ENCODE measurements at places on chromosomes 7 and 10.

- no peak for DNase-seq
These were observed 83.3 kb downstream of the ITGA8 start for GRCh38 chr10:15636446-15636845.

- no peak for DNase-seq
These were observed 163.1 kb downstream of the PRKCQ start for GRCh38 chr10:6416892-6417512.

- DNase-seq: no peak
These were observed 199.4 kb downstream of the CYP26A1 start for GRCh38 chr10:93272884-93273675.

DNA sequence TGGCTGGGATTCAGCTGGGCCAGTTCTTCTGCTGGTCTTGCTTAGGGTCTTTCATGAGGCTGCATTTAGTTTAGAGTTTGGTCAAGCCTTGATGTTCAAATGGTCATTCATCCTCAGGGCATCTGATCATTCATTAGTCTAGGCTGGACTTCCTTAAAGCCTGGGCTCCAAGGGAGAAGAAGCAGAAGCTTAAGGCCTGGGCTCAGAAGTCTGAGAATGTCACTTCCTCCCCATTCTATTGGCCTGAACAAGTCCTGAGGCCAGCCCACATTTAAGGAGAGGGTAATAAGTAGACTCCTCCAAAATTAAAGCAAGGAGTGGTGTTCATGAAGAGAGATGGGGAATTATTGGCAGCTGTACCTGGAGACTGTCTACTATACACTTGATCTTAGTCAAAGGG is 193.2 kb upstream of the HABP2 start:
- no peak for DNase-seq

DNA sequence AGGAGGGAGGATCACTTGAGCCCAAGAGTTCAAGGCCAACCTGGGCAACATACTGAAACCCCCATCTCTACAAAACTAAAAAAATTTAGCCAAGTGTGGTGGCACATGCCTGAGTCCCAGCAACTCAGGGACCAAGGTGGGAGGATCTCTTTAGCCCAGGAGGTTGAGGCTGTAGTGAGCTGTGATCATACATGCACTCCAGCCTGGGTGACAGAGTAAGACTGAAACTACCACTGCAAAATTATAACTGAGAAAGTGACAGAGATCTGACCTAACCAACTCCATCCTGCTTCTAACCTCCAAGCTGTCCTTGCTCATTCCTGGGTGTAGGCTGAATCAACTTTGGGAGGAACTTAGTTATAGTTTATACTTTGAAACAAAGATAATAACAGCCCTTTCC is 59.4 kb downstream of the HTR7 start:
- DNase-seq: no peak

GRCh38 chr10:26438534-26439341 is 597 bp downstream of the APBB1IP start:
- peak; percentile 54 for DNase-seq

GRCh38 chr10:85995791-85996190 is 370.8 kb downstream of the GRID1 start:
- DNase-seq: no peak

DNA sequence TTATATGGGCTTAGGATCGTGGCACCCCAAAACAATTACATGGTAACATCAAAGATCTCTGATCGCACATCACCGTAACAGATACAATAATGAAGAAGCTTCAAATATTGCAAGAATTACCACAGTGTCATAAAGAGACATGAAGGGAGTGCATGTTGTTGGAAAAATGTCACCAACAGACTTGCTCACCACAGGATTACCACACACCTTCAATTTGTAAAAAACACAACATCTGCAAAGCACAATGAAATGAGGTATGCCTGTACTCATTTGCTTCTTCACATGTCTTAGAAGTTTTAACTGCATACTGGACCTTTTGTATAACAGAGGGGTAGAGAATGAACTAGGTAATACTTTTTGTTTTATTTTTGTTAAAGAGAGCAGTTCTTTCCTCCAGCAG is 96.6 kb downstream of the TPST1 start:
- DNase-seq: no peak

GRCh38 chr10:69512901-69513300 is 60.3 kb downstream of the NEUROG3 start:
- DNase-seq: no peak

GRCh38 chr7:1290026-1290678 is 57.5 kb downstream of the UNCX start:
- DNase-seq: no peak

DNA sequence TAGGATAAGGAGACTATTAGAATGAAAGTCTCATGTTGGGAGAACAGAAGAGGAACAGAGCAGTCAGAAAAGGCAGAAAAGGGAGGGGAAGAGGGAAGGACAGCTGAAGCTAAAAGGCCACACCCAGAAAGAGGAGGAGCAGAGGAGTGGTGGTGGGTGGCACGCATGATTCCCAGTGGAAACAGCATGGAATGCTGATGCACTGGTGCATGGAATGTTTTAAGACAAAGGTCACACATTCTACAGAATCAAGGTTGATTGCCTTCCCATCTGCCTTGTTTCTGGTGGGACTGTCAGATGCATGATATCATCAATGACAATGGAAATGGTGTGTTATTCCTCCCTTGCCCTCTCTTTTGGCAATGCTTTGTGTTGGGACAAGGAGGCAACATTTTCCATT is 285.4 kb upstream of the MKI67 start:
- DNase-seq: no peak

DNA sequence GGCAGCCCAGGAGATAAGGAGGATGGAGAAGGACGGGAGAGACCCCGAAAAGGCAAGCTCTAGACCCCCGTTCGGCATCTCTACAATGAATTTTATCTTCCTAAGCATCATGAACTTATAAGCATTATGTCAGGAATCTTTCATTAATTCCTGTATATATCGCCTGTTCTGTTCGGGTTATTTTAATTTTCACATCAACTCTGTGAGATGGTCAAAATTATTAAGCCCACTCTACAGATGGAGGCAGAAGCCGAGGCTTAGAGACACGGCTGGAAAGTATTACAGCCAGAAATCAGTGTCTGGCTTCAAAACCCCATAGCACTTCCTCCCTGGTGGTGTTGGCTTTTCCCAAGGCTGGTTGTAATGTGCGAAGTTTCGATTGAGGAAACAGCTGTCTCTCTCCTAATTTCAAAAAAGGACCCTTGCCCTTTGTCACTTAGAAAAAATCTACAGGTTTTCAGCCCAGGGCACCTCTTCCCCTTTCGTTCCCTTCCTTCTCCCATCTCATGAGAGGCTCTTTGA is 1.5 kb upstream of the GRM8 start:
- no peak for DNase-seq

GRCh38 chr10:48931188-48931587 is 8.5 kb downstream of the LRRC18 start:
- no peak for DNase-seq

GRCh38 chr7:121355574-121355973 is 26.8 kb downstream of the WNT16 start:
- no peak for DNase-seq

- DNase-seq: no peak
These were observed 20.3 kb upstream of the PCBD1 start for GRCh38 chr10:70908406-70909296.

DNA sequence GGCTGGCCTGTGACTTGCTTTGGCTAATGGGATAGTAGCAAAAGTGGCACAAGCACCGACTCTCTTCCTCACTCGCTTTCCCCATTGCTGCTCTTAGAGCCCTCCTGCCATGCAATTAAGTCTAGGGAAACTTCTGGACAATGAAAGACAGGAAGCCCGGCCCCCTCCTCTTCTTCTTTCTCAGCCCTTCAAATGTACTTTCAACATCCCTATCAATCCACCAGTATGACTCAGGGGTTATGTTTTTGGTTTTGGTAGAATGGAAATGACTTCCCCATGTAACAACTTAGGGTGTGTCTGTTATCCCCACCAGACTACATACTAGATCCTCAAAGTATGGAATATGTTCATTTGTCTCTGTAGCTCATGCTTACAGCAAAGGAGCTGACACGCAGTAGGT is 139.0 kb upstream of the GDF10 start:
- no peak for DNase-seq

DNA sequence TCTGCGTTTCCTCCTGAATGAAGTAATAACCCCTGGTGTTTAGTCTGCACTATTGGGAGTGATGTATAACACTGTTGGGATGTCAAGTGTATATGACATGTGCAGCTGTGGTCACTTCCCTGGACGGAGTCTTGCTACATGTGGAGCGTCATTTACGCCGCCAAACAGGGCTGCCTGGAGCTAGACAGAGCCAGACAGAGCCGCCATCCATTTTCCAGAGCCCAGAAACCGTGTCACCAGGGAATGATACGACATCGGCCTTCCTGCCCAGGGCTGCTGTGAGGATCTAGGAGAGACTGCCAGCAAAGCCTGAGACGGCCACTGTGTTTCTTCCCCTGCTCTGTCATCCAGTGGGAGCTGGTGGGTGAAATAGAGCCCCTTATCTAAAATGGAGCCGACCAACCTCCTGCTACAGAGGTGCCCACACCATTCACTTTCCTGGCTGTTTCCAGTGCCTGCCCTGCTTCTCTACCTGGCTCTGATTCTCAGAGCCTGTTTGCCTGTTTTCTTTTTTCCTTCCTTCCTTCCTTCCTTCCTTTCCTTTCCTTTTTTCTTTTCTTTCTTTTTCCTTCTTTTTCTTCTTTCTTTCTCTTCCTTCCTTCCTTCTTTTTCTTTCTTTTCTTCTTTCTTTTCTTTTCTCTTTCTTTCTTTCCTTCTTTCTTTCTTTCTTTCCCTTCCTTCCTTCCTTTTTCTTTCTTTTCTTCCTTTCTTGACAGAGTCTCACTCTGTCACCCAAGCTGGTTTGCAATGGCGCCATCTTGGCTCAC is 13.3 kb upstream of the FGFR2 start:
- DNase-seq: no peak

DNA sequence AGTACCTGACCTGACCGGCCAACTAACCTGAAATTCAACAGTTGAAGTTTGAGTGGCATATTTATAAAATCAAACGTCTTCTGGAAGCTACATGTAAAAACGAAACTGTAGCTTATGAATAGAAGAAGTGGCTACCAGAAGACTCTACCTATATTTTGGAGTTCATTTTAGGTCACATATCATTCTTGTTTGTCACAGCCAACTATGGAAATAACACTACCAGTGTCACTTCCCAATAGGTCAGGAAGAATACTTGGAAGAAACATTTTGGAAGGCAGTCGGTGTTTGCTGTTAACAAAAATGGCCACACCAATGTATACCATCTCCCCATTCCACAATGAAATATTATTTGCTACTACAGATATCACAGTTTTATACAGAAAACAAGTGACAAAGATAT is 12.6 kb downstream of the TWIST1 start:
- DNase-seq: no peak

DNA sequence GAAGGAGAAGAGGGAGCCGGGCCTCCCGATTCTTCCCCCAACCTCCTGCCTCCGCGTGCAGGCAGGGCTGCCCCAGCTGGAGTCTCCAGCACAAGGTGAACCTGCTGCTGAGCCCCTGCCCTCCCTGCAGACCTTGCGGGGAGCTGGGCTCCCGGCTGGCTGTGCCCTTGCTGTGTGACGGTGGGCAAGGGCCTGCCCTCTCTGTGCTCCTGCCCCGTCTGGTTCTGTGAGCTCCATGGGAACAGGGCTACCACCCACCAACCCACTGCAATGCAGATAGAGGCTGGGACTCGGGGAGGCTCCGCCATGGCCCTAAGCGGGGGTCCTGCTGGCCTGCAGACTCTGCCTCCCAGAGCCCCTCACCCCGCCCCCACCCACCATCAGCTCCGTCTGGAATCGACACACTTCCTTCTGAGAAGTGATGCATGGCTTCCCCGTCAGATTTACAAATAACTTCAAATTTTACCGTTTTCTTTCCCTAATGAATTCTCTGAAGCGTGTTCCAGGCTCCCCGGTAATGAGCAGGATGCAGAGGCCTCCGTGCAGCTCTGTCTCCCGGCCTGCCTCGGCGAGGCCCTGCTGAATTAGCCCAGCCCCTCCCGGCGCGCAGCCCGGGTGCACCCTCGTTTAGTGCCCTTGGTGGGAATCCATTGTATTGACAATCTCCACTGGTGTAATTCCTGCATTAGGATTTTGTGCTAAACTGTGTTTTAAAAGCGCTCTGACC is 111.0 kb downstream of the MICALL2 start:
- no peak for DNase-seq

- no peak for DNase-seq
These were observed 51.4 kb downstream of the MICALL2 start for GRCh38 chr7:1407892-1408291.

DNA sequence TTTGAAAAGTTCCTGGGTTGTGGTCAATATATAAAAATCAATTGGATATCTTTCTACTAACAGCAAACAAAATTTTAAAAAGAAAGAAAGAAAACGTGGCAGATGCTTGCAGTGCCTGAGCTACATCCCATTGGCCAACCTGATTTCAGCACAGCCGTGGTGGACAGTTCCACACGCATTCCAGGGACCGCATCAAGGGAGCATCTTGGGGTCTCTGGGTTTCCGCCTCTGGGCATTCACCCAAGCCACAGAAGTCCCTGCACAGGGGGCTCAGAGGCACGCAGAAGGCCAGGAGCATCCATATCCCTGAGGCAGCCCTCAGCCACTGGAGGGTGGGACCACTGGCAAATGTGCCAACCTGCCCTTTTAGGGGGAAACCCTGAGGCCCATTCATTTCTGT is 254.5 kb upstream of the RNF32 start:
- no peak for DNase-seq

DNA sequence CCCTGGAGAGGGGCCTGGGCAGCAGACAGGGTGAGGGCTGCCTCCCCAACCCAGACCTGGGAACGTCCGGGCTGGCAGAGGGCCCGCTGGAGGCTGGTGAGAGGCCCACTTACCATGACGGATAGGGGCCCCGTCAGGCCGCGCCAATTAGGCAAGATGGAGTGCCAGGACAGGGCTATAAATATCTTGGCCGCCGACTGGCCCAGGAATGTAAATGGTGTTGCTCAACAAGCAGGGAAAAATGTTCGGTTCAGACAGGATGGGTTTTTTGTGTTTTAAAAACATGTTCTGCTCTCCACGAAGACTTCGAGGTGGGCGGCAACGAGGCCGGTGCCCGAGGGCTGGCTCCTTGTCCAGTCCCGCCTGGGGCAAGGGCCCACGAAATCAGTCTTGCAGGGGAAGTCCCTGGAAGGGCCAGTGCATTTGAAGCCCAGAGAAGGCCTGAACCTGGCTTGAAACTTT is 35.8 kb upstream of the ELN start:
- no peak for DNase-seq

Measured in stimulated activated CD4-positive, alpha-beta T cell treated with anti-CD3 and anti-CD28 coated beads, Interleukin-15, amount 100 ng/mL, for 1 hour (primary cell).